Stomach (tissue), 19 donors: ENCODE measurements at places on chromosomes 1 and 21. TPM values are rescaled to one million over a fixed set of nuclear protein-coding genes. Genes with fewer than 3 reads are reported as not detected.

DNA sequence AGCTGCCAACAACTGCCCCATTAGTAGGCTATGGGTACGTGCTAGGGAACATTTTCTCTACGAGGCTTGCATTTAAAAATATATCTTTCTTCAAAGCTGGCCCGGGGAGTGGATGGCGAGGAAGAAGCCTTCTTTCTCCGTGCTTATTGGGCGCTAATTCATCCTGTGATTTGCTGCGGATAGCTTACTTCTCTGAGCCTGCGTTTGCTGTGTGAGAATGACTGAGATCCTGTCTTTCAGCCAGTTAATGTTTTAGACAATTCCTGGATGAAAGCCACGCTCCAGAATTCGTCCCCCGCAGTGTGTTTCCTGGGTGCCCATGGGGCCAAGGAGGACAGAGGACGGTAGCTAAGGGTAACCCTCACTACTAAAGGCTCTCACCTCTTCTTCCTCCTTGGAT, 57.8 kb upstream of the TARBP1 start:
- H3K36me3 ChIP-seq: no peaks in the 10 kb centered on the region
- peak overlapping the region; percentile 96 for H3K27ac ChIP-seq
- no peak for DNase-seq
- peaks cover 68% of the 10 kb centered on the region for H3K4me1 ChIP-seq
- no peaks in the 10 kb centered on the region for H3K27me3 ChIP-seq
- no peak overlapping the region for H3K4me3 ChIP-seq

Gene TAS1R1
- total RNA-seq: not detected

DNA sequence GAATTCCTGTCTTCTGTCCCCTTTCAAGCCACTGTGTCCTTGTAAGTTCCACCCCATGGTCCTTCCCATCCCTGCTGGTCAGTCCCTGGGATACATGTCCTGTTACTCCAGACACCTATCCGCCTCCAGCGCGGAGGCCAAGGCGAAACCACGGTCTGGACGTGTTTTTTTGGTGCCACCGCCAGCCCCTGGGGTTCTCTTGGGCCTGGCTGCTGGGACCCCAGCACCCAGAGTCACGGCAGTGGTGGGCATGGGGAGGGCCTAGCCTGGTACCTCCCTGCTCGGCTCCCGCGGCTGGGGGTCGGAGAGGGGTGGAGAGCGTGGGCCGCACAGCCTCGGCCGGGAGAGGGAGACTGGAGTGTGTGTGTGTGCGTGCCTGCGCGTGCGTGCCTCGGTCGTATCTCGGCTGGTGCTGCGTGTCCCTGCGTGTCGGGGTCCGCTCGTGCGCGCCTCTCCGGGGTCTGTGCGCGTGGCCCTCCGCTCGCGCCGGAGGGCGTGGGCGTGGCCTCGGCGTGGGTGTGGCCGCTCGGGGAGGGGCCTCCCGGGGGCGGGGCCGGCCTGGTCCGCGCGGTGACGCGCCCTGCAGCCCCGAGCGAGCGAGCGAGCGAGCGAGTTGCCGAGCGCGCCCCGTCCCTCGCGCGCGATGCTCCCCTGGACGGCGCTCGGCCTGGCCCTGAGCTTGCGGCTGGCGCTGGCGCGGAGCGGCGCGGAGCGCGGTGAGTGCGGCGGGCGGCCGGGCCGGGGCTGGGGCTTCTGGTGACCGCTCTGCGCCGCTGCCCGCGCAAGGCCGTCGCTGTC, at the start of gene VWA1:
Gene VWA1 (plus strand): TSS at position 585 of the 798 bp plus-strand sequence. CDS start 59 bp downstream, at position 644.
- no peaks in the 10 kb centered on the region for H3K36me3 ChIP-seq
- H3K4me3 ChIP-seq: peak within 1 kb of the TSS; percentile 56
- peaks cover 83% of the 10 kb centered on the region for H3K4me1 ChIP-seq
- H3K27ac ChIP-seq: peak within 1 kb of the TSS; percentile 91
- peaks cover 7% of the 10 kb centered on the region for H3K27me3 ChIP-seq
- DNase-seq: peak; percentile 80

Gene DYNLT4
- total RNA-seq: 25.5 TPM

Gene GPR37L1
- total RNA-seq: 0.18 TPM

DNA sequence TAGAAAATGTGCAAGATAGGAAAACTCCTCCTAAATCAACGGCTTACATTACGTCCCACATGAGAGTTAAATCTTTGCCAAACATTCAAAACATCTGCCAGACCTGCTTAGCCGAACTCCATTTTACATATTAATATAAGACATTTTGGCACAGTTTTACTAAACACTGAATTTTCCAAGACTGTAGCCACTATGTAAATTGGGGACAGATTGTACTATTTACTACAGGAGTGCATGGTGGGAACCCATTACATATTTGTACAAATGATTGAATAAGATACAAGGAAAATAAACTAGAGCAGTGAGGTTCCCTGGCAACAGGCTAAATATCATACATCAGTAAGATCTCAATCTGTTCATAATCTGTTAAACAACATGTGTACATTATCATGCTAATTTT, 1234.4 kb downstream of the KCNT2 start:
- no peaks in the 10 kb centered on the region for H3K4me1 ChIP-seq
- H3K27ac ChIP-seq: no peak overlapping the region
- H3K4me3 ChIP-seq: no peak overlapping the region
- no peaks in the 10 kb centered on the region for H3K36me3 ChIP-seq
- H3K27me3 ChIP-seq: no peaks in the 10 kb centered on the region
- no peak for DNase-seq

DNA sequence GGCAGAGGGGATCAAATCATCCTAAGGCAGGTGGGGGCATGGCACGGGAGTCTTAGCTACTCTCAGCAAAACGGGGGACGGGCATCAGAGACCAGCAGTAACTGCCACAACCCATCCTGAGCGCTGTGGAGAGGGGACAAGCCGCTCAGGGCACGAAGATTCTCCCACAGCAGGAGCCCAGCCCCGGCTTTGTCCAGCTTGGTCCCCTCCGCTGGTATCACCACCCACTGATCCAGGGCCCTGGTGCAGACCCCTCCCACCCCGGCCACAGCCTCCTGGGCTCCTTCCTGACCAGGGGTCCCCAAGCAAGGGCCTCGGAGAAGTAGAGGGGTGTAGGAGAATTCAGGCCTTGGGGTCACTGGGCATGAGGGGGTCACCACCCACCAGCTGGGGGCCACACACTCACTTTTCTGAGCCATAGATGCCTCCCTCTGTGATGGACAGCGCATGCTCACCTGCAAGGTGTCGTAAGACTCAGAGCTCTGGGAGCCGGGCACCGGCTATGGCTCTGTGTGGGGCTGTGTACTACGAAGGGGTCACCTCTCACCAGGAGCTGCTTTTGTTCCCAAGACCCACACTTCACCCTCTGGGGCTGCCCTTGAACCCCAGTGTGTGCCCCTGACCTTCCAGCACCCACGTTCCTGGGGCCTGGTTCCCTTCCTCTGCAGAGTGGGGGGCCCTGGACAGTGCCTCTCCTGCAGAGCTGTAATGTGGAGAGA, 2.3 kb upstream of the SMIM1 start:
- peaks cover 42% of the 10 kb centered on the region for H3K4me1 ChIP-seq
- peaks cover 30% of the 10 kb centered on the region for H3K27me3 ChIP-seq
- H3K27ac ChIP-seq: no peak overlapping the region
- H3K4me3 ChIP-seq: no peak overlapping the region
- H3K36me3 ChIP-seq: no peaks in the 10 kb centered on the region

- no peaks in the 10 kb centered on the region for H3K4me1 ChIP-seq
- no peak overlapping the region for H3K4me3 ChIP-seq
- no peaks in the 10 kb centered on the region for H3K27me3 ChIP-seq
- no peak for DNase-seq
- H3K27ac ChIP-seq: no peak overlapping the region
These were observed 80.2 kb downstream of the ADSS2 start for GRCh38 chr1:244371242-244372141.

Gene USP48
- total RNA-seq: 98.6 TPM

Gene SPRR2G
- not detected for total RNA-seq

GRCh38 chr1:80535466-80535865, 1265.3 kb upstream of the ADGRL2 start:
- H3K27me3 ChIP-seq: no peaks in the 10 kb centered on the region
- H3K4me1 ChIP-seq: no peaks in the 10 kb centered on the region
- no peak overlapping the region for H3K4me3 ChIP-seq
- DNase-seq: no peak

Gene USP25
- total RNA-seq: 38.1 TPM

Gene BRDT
- not detected for total RNA-seq

Gene F3
- 36.6 TPM for total RNA-seq

Gene MCOLN2
- total RNA-seq: 2.2 TPM

Gene CCDC17
- 5.1 TPM for total RNA-seq

- H3K27ac ChIP-seq: no peak overlapping the region
- no peak overlapping the region for H3K4me3 ChIP-seq
- no peaks in the 10 kb centered on the region for H3K27me3 ChIP-seq
These were observed 47.6 kb downstream of the TNFSF18 start for GRCh38 chr1:173002891-173003838.

- DNase-seq: no peak
- H3K27me3 ChIP-seq: no peaks in the 10 kb centered on the region
- no peak overlapping the region for H3K4me3 ChIP-seq
- H3K27ac ChIP-seq: no peak overlapping the region
- no peaks in the 10 kb centered on the region for H3K4me1 ChIP-seq
These were observed 194.0 kb upstream of the POU3F1 start for GRCh38 chr1:38240618-38241017.

Gene ZNF683
- total RNA-seq: not detected

Gene CELA3B
- total RNA-seq: not detected

DNA sequence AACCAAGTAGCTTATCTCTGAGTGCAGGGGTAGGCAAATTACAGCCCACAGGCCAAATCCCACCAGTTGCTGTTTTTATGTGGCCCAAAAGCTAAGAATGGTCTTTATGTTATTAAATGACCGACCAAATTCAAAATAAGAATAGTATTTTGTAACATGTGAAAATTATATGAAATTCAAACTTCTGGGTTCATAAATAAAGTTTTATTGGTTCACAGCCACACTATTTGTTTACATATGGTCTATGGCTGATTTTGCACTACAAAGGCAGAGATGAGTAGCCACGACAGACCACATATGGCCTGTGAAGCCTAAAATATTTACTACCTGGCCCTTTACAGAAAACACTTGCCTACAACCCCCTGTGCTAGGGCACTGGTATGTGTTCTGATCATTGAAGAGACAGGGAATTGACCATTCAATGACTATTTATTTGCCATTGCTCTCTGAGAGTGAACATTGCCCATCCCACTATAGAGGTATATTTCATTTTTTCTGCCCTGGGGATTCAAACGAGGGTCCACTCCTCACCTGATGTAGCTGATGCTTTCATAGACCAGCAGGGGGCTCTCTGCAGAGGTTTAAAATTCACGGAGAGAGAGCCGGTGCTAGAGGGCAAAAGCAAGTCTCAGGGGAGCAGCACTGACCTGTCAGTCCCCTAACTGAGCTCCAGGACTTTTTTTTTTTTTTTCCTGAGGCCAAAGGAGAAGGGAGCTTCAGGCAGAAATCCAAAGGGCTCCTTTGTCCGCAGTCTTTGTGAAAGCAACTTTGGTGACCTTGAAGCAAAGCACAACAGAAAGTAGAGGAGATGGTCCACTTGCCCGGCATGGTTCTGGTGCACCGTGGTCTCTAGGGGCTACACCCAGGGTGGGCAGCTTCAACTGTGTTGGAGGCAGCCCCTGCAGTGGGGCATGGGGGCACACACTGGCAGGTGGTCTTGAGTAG, 7.3 kb upstream of the GNL2 start:
- H3K27me3 ChIP-seq: no peaks in the 10 kb centered on the region
- no peak overlapping the region for H3K27ac ChIP-seq
- DNase-seq: no peak
- H3K4me3 ChIP-seq: no peak overlapping the region
- H3K4me1 ChIP-seq: no peaks in the 10 kb centered on the region
